ENCODE measurements at places on chromosomes 3 and 15.

- H3K27ac ChIP-seq: no peak overlapping the region
- no peaks in the 10 kb centered on the region for H3K36me3 ChIP-seq
- no peak for DNase-seq
- peaks cover 9% of the 10 kb centered on the region for H3K4me1 ChIP-seq
Measured at GRCh38 chr3:120907659-120908029, 361 bp upstream of the STXBP5L start.

DNA sequence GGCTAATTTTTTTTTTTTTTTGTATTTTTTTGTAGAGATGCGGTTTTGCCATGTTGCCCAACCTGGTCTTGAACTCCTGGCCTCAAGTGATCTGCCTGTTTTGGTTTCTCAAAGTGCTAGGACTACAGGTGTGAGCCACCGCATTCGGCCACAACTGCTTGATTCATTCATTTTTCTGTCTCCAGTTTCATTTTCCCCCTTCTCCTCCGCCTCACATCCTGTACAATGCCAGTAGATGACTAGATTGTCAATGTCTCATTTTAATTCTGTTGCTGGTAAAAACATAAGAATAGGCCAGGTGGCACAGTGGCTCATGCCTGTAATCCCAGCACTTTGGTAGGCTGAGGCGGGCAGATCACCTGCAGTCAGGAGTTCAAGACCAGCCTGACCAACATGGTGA lies 12.0 kb upstream of the ZNF592 start:
- no peak for DNase-seq
- H3K27me3 ChIP-seq: no peaks in the 10 kb centered on the region
- no peak overlapping the region for H3K4me3 ChIP-seq

- peak within 1 kb of the TSS; percentile 78 for H3K4me3 ChIP-seq
- DNase-seq: peak; percentile 92
- peaks cover 23% of the 10 kb centered on the region for H3K4me1 ChIP-seq
- H3K27me3 ChIP-seq: no peaks in the 10 kb centered on the region
- no peaks in the 10 kb centered on the region for H3K36me3 ChIP-seq
Measured at GRCh38 chr3:138347960-138348753, at the start of gene MRAS. TSS of gene MRAS (plus strand) at chr3:138348579. CDS start at chr3:138372884, 24,305 bp downstream.

GRCh38 chr3:63914312-63914711 lies 2.1 kb upstream of the SCAANT1 start:
- H3K27me3 ChIP-seq: no peaks in the 10 kb centered on the region
- H3K36me3 ChIP-seq: peaks cover 32% of the 10 kb centered on the region
- H3K27ac ChIP-seq: peak overlapping the region; percentile 96
- DNase-seq: no peak

- no peak for DNase-seq
- H3K27ac ChIP-seq: no peak overlapping the region
- H3K36me3 ChIP-seq: no peaks in the 10 kb centered on the region
- no peaks in the 10 kb centered on the region for H3K27me3 ChIP-seq
- H3K4me1 ChIP-seq: no peaks in the 10 kb centered on the region
Measured at GRCh38 chr3:129039271-129040038, 21.1 kb upstream of the GP9 start.

DNA sequence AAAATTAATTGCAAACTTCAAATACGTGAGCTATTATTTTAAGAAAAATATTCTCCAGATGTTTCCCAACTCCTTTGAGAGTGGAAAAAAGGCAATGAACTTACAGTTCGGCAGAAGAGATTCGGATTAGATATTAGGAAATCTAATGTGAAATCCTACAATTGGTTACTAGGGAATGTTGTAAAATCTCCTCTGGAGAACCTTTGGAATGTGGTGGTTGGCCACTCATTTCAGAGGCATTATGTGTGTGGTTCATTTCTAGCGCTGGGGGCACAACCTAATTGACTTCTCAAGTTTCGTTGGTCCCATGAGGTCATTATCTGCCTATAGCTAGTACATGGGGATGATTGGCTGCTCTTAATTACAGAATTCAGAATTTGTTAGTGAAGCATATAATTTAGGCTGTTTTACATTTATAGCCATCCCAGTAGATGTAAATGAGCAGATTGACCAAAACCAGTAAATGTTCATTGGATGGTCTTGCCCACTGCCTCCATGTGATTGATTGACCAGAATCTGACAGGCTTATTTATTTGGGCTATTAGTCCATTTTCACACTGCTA lies 34.6 kb upstream of the CMSS1 start:
- no peak overlapping the region for H3K27ac ChIP-seq
- H3K4me3 ChIP-seq: no peak overlapping the region
- no peaks in the 10 kb centered on the region for H3K4me1 ChIP-seq
- H3K27me3 ChIP-seq: no peaks in the 10 kb centered on the region
- DNase-seq: no peak
- no peaks in the 10 kb centered on the region for H3K36me3 ChIP-seq

GRCh38 chr3:167684388-167684993 lies 30.7 kb upstream of the WDR49 start:
- H3K4me1 ChIP-seq: no peaks in the 10 kb centered on the region
- H3K36me3 ChIP-seq: peaks cover 60% of the 10 kb centered on the region
- H3K27ac ChIP-seq: no peak overlapping the region
- no peaks in the 10 kb centered on the region for H3K27me3 ChIP-seq
- no peak for DNase-seq
